ENCODE measurements at places on chromosomes 2 and 18.

- no peak overlapping the region for H3K27ac ChIP-seq
- no peak overlapping the region for H3K4me3 ChIP-seq
- no peak for DNase-seq
- H3K4me1 ChIP-seq: no peaks in the 10 kb centered on the region
- no peaks in the 10 kb centered on the region for H3K36me3 ChIP-seq
Measured at GRCh38 chr18:67200665-67201064, 315.9 kb downstream of the DSEL start.

GRCh38 chr18:7855028-7855427 is 287.9 kb downstream of the PTPRM start:
- H3K4me3 ChIP-seq: no peak overlapping the region
- no peaks in the 10 kb centered on the region for H3K4me1 ChIP-seq
- DNase-seq: no peak
- no peaks in the 10 kb centered on the region for H3K36me3 ChIP-seq

DNA sequence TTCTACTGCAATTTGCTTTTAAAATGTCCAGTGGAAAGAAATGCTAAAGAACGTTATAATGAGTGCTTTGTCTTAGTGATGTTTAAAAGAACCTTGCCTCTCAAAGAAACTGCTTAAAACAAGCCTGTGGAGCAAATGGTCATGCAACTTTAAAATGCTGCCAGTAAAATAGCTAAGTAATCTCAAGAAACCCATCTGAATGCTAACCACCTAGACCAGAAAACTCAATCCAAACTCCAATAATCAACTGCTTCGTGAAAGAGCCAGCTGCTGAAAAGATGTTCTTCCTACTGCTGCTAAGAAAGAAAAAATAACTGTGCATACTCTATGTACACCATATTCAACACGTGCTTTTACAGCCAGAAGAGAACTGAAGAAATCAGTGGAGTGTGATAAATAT is 145.6 kb downstream of the PDE1A start:
- no peak overlapping the region for H3K4me3 ChIP-seq
- no peaks in the 10 kb centered on the region for H3K36me3 ChIP-seq
- no peaks in the 10 kb centered on the region for H3K27me3 ChIP-seq
- DNase-seq: no peak
- H3K4me1 ChIP-seq: no peaks in the 10 kb centered on the region

DNA sequence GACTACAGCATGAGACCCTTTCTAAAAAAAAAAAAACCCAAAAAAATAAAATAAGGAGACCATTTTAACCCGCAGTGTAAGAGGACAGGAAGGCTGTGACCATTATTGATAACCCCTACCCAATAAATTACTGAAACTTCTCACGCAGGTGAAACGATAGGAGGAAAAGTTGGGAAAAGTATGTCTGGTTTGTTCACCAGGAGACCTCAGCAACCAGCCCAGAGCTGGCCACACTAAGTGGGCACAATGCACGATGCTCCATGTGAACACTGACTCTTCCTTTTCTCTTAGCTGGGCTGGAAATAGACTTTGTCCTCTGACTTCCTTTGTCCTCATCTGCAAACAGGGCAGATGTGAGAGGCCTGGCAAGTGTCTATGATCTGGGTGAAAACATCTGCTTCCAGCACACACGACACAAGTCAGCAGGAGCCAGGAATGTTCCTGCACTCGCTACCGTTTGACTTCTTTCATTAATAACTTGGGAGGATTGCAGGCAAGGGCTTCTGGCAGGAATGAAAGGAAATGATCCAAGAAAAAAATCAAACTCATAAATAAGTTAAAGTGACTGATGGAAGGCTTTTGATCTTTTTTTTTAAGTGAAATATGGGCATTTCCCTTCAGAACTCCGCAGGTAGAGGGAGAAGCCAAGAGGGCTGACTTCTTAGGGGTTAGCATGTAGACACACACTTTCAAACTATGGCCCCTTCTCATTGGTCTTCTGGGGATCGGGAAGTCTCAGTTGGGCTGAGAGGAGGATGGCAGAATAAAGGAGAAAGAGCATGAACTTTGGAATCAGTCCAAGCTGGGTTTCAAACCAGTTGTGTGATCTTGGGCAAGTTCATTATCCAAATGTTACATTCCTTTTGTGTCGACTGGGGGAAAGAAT is 137.4 kb upstream of the MYCN start:
- H3K4me1 ChIP-seq: no peaks in the 10 kb centered on the region
- no peak overlapping the region for H3K4me3 ChIP-seq
- no peak for DNase-seq

- no peaks in the 10 kb centered on the region for H3K27me3 ChIP-seq
- H3K4me1 ChIP-seq: no peaks in the 10 kb centered on the region
- H3K27ac ChIP-seq: no peak overlapping the region
Measured at GRCh38 chr18:45856531-45856930, 31.1 kb downstream of the SIGLEC15 start.

DNA sequence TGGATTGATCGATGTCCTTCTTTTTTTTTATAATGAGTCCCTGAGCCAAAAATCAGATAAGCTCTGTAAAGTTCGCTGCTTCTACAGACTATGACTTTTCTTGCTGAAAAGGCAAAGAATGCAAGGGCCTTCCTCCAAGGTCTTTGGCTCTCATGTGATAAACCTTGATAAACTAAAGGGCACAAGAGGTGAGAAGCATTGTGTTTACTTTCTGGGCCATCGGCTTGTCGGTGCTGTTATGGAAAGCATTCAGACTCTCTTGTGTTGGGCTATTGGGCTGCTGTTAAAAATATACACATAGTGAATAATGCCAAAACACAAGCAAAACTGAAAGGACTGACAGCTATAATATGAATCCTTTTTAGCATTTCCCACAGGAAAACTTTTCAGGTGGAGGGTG is 472.4 kb upstream of the SPHKAP start:
- H3K27ac ChIP-seq: no peak overlapping the region
- no peak for DNase-seq
- H3K4me3 ChIP-seq: no peak overlapping the region
- H3K27me3 ChIP-seq: no peaks in the 10 kb centered on the region
- H3K36me3 ChIP-seq: no peaks in the 10 kb centered on the region
